ENCODE measurements at places on chromosomes 5 and 9.

DNA sequence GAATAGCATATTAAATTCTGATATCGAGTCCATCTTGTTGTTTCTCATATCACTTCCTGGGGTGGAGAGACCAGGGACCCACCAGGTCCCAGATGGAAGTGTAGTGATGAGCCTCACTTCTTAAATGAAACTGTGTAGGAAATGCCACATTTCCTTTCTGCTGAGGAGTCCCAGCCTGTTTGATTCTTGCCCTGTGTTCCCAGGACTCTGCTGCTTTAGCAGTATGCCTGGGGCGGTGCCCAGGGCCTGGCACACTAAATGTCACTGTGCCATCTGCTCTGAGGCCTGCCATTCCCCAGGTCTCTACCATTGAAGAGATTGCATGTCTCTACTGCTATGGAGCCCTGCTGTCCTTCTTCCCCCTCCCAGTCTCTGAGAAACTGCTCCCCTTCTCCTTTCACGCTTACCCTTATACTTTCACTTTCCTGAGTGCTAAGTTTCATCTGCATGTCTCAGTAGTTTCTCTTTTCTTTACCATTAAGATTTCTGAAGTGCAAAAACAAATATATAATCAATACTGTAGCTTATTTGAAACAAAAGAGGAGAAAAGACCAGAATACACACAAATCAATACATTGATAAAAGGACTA lies 260.4 kb downstream of the GABRB2 start:
- DNase-seq = no peak

- no peak for DNase-seq
These were observed 416.6 kb upstream of the CLINT1 start for GRCh38 chr5:158275511-158275910.

DNA sequence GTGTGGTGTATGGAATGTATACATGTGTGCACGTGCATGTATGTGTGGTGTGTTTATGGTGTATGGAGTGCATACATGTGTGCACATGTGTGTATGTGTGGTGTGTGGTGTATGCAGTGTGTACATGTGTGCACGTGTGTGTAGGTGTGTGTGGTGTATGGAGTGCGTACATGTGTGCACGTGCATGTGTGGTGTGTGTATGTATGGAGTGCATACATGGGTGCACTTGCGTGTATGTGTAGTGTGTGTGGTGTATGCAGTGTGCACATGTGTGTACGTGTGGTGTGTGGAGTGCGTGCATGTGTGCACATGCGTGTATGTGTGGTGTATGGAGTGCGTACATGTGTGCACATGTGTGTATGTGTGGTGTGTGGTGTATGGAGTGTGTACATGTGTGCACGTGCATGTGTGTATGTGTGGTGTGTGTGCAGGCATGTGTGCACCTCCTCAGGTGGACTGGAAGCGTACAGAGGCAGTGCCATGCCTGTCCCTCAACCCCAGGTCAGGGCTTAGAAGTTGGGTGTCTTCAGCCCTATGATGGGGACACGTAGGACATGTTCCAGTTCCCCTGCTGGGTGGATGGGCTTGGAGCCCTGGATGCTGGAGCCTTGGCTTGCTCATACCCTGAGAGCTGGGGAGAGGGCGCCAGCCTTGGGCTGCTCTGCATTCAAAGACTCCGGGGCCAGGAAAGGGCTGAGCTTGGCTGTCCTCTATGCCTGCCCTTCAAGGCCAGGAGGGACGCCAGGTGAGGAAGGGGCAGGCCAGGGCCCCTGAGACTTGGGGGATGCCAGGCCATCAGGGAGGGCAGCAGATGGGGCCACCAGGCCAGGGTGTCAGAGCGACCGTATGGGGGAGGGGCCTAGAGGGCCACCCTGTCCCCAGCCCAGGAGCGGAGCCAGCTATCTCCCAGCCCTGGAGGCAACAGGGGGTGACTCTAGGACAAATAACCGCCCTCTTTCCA lies 12.2 kb downstream of the MYMK start:
- no peak for DNase-seq

DNA sequence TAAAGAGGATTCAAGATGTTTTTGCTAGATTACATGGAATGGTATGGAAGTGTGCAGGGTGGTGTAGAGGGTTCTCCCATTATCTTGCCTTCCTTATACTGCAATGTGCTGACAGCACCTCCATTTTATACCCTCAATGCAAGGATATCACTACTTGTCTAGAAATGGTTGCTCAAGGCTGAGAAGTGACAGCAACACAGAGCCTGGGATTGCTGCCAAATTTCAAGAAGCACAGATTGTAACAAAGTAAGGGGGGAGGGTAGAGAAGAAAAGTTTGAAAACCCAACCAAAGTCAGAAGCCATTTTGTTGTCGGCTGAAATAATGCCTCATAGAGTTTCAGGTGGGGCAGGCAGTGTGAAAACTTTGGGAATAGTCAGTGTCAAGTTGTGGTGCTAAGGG lies 29.8 kb downstream of the PCDHAC2 start:
- no peak for DNase-seq
